ENCODE measurements at places on chromosomes 7 and 10. TPM values are rescaled to one million over a fixed set of nuclear protein-coding genes. Genes with fewer than 3 reads are reported as not detected.

DNA sequence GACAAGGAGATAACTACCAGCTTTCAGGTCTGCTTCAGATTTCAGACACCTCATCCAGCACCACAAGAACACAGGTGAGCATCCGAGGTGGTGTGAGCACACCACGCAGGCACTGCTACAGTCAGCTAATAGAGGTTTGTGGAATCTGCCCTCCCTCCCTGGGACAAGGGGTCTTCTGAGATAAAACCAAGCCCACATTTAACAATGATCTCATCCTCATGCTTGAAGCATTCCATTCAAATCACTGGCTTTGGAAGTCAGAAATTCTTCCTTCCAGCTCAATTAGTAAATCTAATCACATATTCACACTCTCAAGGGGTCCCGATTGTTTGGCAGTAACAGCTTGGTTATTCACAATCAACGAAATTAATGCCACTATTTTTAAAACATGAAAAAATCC lies 331.4 kb downstream of the ELMO1 start:
- DNase-seq: no peak
- H3K4me3 ChIP-seq: no peak overlapping the region

LRIT1 gene
- total RNA-seq: not detected

DNA sequence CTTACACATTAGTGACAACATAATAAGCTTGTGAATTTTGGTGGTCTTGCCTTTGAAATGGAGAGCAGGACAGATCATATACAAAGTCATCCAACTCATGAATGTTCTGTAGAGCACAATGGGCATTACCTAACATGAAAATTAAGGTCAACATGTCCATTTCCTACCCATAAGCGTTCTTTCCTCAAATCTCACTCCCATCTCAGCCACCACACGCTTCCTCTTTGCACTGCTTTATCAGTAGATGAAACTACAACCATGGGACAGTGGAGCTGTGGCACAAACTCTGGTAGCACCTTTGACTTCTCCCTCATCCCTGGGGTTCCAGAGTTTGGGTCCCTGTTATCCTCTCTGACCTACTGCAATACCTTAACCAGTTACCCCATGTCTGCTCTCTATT lies 2.2 kb downstream of the PON2 start:
- H3K27me3 ChIP-seq: no peaks in the 10 kb centered on the region
- DNase-seq: no peak
- no peak overlapping the region for H3K4me3 ChIP-seq
- H3K4me1 ChIP-seq: peaks cover 10% of the 10 kb centered on the region

- peak; percentile 60 for DNase-seq
- no peaks in the 10 kb centered on the region for H3K36me3 ChIP-seq
- H3K27me3 ChIP-seq: no peaks in the 10 kb centered on the region
These were observed 29.0 kb downstream of the GSTO2 start for GRCh38 chr10:104297697-104298660.

GRCh38 chr7:87567052-87567451 lies 33.6 kb downstream of the ABCB1 start:
- no peak overlapping the region for H3K27ac ChIP-seq
- peaks cover 15% of the 10 kb centered on the region for H3K36me3 ChIP-seq
- no peak overlapping the region for H3K4me3 ChIP-seq
- no peak for DNase-seq

TDRD1 gene
- total RNA-seq: 0.08 TPM

DNA sequence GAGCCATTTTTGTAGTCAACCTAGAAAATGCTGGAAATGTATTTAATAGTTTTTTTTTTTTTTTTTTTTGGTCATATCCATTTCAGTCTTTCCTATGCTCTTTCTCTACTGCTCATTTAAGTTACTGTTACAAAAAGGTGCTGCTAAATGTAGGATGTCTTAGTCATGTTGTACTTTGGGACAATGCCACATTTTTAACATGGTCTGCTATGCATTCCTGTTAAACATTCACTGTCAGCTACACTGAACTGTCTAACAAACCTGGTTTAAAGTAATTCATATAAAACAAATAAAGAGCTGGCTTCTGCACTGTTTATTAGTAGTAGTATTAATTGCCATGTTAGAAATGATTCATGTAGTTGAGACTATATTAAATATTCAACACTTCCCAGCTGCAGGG lies 108.6 kb downstream of the NSUN6 start:
- no peak overlapping the region for H3K27ac ChIP-seq
- H3K36me3 ChIP-seq: peaks cover 21% of the 10 kb centered on the region
- H3K4me3 ChIP-seq: no peak overlapping the region

- no peak for DNase-seq
- no peaks in the 10 kb centered on the region for H3K4me1 ChIP-seq
- no peak overlapping the region for H3K27ac ChIP-seq
These were observed 18.4 kb upstream of the SORCS3 start for GRCh38 chr10:104622598-104623209.

DNA sequence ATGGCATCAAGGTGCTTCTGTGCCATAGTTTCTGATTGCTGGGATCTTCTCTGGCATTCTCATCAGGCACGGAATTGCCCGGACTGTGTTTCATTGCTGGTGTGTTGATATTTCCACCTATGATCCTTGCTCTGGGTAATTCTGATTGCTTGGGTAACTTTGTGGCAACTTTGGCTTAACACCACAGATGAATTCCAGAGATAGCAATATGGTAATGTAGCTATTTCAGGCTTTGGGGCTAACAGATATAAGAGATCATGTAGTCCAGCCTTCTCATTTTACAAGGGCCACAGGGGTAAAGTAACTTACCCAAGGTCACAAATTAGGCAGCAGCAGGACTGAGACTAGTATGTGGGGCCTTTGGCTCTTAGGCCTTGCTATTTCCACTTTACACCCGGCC lies 53.9 kb upstream of the PLPP4 start:
- no peak overlapping the region for H3K27ac ChIP-seq
- H3K4me3 ChIP-seq: no peak overlapping the region
- no peaks in the 10 kb centered on the region for H3K27me3 ChIP-seq
- no peak for DNase-seq

FOXI2 gene
- total RNA-seq: not detected

Measured in natural killer cell (primary cell).